ENCODE measurements at places on chromosomes 11 and 22. TPM values are rescaled to one million over a fixed set of nuclear protein-coding genes. Genes with fewer than 3 reads are reported as not detected.

DNA sequence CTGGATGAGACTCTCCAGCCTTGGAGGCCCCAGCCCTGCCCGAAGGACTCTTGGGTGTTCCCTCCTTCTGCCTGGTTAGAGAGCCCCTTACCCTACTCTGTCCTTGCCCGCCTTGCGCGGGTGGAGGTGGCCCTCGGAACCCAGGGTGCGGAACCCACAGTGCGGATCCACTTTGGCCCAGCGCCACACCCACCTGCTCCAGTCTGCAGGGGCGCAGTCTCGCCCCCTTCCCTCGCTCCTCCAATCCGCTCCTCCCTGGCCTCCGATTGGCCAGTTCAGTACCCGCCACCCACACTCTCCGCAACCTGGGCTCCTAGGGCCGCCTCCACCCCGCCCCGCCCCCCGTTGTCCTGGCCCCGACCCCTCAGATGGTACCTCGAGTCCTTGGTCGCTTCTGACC lies 2.4 kb downstream of the CAPN1 start:
- no peak for DNase-seq

- no peak for DNase-seq
Measured at GRCh38 chr11:2316169-2316962, 14.6 kb downstream of the TSPAN32 start.

DNA sequence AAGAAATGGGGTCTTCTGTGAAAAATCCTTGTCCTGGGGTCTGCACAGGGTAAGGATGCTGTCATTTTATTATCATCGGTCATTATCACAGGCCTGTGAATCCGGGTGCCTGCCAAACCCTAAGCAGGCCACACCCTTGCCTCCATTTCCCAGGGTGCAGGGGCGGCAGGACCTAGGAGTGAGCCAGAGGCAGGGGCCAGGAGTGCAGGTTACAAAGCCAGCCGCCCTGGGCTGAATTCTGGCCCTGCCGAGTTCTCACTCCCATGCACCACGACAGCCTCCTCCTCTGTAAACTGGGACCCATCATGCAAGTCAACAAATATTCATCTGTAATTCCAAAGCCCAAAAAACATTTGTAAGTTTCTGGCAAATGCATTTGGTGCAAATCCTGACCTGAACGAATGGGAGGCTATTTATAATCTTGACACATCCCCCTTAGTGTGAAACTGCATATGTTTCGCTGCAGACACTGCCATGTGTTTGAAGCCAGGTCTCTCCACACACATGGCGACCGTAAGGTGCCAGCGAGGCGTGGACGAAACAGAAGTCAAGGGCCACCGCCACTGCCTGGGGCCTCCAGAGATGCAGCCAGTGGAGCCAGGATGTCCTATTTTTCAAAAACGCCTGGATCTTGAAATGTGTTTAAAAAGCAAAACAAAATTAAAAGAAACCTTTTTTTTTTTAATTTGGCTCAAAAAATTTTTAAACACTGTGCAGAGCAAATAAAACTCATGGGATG lies 6.7 kb downstream of the CD5 start:
- DNase-seq = no peak

MRGPRX4 gene
- not detected for total RNA-seq

DNA sequence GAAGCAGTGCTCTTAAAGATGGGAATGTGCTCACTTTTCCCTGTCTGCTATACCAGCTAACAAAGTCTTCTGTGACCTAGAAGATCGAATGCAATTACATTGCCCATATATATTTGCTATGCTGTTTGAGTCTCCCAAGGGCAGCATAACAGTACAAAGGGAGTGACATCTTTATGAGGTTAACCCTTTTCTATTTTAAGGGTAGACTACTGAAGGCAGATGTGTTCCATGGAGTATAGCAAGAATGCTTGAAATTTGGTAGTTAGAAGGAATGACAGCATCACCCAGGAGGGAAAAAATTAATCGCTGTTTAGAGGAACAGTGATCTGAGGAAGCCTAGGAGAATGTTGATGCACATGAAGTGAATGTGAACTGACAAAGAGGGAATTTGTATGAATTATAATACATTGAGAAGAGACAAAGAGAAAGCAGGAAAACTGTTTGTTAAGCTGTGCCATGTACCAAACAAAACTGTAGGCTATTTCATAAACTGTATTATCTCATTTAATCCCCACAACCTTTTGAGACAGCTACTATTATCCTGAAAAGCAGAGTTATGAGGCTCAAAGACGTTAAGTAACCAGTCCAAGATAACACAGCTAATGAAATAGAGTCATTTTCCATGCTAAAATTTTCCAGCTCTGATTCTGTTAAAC lies 13.0 kb downstream of the MAML2 start:
- no peak for DNase-seq

- DNase-seq = no peak
Measured at GRCh38 chr11:72423840-72424239, 10.5 kb downstream of the CLPB start.

DNA sequence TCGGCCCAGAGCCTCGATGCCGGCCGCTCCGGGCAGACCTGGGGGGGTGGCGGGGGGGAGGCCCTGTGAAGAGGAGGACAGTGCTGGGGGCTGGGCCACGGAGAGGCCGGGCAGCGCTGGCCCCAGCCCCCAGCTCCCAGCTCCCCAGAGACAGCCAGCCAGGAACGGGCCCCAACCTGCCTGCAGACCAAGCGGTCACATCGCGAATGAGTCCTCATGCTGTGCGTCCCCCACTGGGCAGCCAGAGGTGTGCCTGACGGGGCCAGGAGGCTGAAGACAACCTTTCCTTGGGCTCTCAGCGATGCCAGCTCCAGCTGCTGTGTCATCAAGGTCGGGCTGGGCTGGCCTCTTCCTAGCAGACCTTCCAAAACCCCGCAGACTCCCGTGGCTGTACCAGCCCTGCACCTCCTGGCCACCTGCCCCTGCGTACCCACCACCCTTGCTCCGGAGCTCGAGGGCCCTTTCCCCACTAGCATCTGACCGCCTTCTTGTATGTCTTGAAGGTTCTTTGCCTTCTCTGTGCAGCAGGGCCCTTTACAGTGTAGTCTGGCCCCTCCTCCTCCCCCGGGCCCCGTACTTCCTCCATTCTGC lies 88.4 kb downstream of the CDKN1C start:
- DNase-seq = peak; percentile 42

ACTN3 gene
- total RNA-seq = 0.16 TPM

DNA sequence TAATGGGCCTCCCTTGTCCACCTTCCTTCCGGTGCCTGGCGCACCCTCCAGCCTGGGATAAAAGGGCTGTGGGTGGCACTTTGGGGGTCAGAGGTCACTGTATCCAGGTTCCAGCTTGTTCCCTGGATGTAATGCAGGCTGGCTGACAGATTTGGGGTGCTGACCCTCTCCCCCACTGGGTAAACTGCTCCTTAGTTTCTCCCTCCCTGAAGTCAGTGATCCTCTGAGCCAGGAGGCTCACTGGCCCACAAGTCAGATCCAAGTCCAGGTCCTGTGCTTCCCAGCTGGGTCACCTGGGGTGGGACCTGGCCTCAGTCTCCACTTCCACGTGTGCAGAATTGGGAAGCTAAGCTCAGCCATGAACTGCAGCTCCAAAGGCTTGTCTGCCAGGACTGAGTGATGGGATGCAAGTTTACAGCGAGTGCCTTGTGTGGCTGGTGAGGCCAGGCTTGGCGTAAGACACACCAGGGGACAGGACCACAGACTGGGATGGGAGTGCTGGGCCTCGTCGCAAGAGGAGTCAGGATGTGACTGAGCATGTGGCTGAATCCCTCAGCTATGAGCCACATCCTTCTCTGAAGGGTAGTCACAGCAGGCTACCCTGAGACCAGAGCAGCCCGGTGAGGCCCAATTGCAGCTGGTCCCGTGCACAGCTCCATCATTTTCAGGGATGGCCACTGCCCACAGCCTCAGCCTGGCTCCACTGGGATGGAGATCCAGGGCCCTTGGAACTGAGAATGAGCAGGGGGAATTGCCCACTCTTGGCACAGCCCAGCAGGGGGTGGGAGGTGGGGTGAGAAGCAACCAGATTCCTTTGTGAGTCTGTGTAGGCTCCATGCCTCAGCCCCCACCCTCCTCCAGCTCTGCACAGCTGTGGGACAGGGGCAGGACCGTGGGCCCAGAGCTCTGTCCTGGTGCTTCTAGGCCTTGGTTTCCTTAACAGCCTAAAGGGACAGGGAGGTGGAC lies 7.2 kb downstream of the SHISA8 start:
- DNase-seq = no peak

RAB36 gene
- total RNA-seq = 21.5 TPM

DNA sequence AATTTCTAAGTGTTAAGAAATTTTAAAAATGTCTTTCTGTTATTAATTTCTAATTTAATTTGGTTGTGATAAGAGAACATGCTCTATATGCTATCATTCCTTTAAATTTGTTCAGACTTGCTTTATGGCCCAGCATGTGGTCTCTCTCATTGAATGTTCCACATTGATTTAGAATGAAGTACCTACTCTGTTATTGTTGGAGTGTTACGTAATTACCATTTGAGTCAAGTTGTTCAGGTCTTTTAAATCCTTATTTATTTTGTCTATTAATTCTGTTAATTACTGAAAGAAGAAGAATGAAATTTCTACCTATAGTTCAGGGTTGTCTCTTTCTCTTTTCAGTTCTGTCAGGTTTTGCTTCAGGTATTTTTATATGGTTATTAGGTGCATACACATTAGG lies 57.0 kb downstream of the PRMT3 start:
- DNase-seq = no peak

CDC45 gene
- 1.1 TPM for total RNA-seq

- DNase-seq = no peak
Measured at GRCh38 chr22:19870153-19871022, 15.7 kb upstream of the GNB1L start.
